ENCODE measurements at places on chromosomes 12 and 14.

DNA sequence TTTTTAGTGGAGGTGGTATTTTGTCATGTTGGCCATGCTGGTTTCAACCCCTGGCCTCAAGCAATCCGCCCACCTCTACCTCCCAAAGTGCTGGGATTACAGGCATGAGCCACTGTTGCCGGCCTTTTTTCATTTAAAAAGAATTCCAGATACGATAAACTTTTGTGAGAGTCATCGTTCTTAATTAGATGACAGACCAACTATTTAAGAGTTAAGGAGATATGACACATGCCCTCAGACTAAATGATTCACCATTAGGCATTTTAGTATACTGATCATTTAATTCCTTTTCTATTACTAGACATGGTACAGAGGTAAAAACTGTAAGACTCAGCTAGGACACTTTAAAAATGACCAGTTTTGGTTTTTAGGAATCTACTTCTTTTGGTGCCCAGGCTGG lies 2.4 kb downstream of the ANKRD13A start:
- DNase-seq: no peak

DNA sequence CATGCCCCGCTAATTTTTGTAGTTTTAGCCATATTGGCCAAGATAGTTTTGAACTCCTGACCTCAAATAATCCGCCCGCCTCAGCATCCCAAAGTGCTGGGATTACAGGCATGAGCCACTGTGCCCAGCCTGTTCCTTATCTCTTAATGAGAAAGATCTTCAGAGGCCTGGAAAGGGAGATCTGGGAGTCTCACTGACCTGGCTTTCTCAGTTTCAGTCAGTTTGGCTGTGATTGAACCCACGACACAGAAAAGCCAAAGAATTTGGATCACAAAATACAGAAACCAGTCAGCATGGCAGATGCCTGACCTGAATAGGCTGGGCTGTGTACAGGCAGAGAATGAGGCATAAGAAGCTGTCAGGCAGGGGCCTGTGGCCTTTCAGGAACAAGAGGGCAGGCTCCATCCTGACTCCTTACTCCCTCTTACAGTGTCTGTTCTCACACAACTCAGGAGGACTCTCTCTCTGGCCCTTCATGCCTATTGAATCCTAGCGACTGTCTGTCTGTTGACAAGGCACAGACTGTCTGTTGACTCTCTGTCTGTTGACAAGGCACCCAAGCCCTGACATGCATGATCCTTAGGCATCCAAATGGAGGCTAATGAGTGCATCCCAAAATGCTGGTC lies 366.5 kb upstream of the CCDC196 start:
- no peak for DNase-seq

DNA sequence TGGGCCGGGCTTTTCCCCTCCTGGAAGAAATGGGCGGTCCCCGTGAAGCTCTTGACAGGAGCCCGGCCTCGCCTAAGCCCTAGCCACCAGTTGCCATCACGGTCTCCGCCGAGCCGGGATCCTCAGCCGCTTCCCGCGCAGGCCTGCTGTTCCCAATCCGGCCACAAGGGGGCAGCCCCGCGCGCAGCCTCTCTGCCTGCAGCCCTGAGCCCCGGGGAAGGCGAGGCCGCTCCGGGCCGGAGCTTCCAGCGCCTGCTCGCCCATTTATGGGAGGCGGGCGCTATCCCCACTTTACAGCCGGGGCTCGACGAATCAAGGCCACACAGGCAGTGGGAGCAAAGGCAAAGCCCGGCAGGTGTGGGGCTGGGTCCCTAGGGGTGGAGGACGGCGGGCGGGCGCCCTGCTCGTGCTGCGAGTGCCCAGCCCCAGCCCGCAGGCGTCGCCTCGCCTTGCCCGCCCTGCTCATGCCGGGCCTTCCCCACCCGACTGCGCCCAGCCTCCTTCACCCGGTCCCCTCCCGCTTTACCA lies 61.5 kb downstream of the LGMN start:
- peak; percentile 98 for DNase-seq

GRCh38 chr14:56059054-56059453 lies 59.2 kb upstream of the PELI2 start:
- no peak for DNase-seq

DNA sequence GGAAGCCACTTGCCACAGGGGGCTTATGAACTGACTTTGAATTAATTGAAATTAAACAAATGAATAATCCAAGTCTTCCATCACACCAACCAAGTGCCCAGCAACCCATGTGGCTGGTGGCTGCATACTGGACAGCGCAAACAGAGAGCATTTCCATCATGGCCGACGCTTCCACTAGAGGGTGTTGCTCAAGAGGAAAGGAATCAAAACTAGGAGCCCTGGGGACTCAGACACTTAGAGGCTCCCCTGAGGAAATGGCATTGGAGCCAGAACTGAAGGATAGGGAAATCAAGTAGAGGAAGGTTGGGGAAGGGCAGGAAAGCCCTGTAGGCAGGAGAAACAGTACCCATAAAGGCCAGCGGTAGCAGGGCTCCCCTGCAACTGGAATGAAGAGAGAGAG lies 50.6 kb upstream of the NUAK1 start:
- DNase-seq: peak; percentile 28

DNA sequence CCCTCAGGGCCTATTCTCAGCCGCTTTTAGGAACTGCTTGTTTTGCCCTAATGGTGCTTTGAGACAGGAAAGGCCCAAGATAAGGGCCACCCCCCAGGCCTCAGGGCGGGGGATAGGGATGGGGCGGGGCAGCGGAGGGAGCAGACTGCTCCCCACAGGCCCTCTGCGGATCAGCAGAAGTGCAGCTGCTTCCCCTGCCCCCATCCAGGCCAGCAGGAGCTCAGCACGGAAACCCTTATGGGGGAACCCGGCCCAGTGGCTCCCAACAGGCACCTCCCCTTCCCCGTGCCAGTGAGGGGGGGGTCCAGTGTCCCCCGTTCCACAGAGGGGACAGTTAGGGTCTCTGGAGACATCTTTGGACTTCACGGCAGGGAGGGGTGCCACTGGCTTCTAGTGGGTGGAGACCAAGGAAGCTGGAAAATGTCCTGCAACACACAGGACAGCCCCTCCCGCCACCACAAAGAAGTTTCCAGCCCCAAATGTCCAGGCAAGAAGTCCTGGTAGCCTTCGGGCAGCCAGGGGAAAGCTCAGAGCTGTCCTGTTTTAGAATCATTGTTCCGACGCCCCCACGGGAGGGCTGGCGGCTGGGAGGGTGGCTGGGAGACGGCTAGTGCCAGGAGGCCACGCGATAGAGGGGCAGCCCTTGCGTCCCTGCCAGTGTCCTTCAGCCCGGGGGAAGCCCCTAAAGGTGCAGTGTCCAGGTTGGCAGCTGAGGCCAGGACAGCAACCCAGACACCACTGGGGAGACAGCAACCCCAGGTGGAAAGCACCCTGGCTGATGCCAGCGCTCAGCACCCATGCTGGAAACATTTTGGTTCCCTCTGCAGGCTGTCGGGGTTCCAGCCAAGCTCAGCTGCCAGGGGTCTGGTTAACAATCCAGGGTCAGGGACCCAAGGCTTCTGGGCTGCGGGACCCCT lies 10.4 kb upstream of the GPR132 start:
- peak; percentile 63 for DNase-seq

DNA sequence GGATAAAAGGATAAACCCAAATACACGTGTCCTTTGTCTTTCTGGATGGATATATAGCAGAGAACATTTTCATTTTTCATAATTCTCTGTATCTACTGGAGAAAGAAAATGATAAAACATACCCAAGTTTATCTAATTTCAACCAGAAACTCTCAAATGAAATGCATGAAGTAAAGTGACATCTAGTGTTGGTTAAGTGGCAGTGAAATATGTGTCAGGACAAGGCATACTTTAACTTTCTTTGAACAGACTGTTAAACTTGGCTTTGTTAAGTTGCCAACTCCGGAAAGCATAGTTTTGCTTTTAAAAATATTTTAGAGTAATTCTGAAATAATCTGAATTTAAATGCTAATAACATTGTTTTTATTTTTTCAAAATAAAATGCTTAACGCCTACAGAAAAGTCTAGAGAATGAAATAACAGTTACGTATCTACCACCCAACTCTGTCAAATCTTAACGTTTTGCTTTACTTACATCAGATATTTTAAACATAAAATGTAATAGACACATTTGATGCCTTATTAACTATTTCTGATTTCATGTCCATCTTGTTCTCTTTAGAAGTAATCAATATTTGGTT lies 25.2 kb upstream of the NTN4 start:
- DNase-seq: peak; percentile 38

- no peak for DNase-seq
These were observed 10.7 kb upstream of the NEUROD4 start for GRCh38 chr12:55008944-55009585.

DNA sequence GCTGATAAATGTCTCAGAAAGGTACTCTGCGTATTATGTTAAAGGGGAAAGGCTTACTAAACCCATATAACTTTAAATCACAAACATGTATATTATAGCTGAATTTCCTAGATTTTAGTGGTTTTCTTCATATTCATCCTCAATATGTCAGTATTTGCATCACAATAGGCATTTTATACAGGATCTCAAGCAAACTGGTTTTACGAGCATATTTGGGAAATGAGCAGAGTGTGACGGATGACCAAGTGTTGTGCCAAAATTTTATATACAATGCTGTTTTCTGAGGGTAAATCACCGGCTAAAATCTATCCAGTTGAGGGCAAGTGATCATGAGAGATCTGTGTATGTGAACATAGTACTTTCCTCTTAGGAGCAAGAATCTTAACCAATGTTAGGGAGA lies 8.4 kb downstream of the CPM start:
- no peak for DNase-seq
